ENCODE measurements at places on chromosomes 7 and 10.

- no peak for DNase-seq
Measured at GRCh38 chr7:157715938-157716280, 379.1 kb downstream of the DNAJB6 start.

GRCh38 chr10:34537629-34538231 lies 277.4 kb downstream of the PARD3 start:
- DNase-seq, result no peak

DNA sequence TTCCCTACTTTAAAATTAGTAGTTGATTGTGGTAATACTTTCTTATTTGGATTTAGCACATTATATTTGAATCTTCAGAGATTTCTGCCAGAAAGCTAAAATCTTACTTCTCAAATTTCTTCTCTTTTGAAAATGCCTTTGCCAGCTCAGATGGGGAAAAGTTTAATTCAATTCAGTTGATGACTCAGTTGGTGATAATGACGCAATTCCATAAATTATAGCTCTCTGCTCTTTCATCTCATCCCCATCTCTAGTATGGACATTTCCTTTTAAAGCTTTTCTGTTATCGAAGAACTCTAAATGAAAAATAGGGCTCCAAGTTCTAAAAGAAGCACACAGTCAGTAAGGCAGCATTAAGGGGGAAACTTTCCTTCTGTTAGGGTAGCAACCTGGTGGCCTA lies 25.5 kb downstream of the RNLS start:
- no peak for DNase-seq

- no peak for DNase-seq
Measured at GRCh38 chr7:66145400-66146104, 30.9 kb downstream of the CRCP start.

DNA sequence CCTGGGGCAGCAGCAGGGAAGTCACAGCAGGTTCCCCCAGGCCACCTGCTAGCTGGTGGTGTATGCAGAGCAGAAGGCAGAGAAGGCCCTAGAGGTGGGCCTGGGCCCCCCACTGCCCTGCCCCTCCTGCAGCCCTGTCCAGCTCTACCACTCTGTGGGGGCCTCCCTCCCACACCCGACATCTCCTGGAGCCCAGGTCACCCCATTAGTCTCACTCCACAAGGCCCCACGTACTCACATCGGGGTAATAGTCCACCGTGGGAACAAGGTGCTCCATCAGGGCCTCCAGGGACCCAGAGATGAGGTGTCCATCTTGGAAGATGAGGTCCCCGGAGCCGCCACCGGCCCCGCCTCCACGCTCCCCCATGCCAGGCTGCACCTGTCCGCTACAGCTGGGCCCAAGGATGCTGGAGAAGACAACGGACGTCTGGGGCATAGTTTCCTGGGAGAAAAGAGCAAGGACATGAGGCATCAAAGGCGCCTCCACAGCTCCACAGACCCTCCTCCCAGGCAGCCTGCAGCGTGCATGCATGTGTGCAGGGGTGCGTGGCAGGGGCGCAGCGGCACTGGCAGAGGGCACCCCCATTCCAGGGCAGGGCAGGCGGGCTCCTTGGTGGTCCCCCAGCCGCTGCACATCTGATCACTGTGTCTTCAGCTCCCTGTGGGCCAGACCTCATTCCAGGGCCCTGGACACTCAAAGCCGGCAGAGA lies 61.0 kb downstream of the RASGEF1A start:
- DNase-seq, result peak; percentile 8

- no peak for DNase-seq
Measured at GRCh38 chr7:99126921-99127553, 16.9 kb downstream of the SMURF1 start.

DNA sequence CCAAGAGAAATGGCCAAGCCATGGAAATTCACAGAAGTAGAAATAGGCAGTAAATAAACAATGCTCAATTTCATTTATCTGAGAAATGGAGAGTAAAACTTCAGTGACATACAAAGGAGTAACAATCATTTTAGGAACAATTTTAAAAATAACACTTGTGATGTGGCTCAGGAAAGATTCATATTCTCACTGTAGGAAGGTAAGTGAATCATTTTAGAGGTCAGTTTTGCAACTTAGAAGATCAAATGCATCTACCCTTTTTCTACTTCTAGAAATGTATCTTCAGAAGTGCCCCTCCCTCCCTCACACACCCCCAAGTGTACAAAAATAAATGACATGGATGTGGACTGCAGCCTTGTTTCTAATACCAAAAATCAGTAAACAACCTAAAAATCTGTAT lies 78.3 kb downstream of the ALOX5 start:
- DNase-seq, result no peak

DNA sequence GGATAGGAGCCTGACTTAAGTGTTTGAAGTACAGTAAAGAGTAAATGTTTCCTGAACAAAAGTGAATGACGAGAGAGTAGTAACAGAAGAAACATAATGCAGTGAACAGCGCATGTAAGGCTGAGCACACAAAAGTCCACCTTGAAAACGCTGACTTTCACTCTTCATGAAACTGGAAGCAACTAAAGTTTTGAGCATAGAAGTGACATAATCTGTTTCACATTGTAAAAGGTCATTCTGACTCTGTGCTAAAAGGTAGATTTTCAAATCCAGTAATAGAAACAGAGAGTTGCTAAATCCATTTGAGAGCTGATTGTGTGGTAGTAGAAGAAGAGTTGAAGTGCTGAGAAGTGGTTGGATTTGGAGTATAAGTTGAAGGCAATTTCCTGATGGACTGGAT lies 1037.0 kb downstream of the CNTNAP2 start:
- DNase-seq, result no peak

DNA sequence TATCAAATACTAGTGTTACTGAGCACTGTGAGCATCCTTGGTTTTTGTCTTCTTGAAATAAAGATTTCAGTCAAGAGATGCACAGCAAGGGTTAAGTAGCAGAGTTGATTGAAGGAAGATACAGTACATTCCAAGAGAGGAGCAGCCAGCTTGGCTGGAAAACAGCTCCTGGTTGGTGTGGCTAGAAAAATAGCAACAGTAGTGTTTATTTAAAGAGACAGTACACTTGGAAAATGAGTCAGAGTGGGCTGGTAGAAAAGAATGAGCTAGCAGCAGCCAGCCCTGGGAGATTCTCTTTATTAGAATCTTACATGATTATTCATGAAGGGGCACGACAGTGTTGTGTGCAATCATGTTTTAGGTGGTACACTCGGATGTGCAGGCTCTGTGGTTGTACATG lies 1016.4 kb upstream of the SORCS1 start:
- no peak for DNase-seq

DNA sequence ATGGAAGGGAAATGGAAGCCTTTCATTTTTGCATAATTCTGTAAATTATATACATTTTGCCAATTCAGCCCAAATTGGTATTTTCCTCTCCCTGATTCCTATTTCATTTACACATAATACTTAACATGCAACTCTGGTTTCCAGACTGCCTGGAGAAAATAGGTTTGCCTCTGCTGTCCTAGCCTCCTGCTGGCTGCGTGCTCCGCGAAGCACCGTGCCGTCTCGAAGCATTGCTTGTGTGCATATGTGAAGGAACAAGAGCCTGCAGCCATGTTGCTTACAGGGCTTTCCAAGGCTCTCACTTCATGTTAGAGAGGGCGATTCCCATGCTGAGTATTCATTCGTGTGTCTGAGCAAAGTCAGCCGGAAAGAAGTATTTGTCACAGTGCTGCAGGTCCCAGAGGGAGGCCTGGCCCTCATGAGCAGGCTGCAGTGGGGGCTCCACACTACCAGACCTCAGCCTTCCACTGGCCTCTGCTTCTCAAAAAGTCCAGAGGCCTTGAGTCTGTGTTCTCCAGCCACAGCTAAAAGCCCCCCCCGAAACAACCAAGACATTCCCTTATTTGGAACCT lies 66.5 kb downstream of the CLRN3 start:
- no peak for DNase-seq
